Coronary artery (tissue), 2 donors: ENCODE measurements at places on chromosomes 6 and 20.

- peak; percentile 11 for DNase-seq
These were observed 105.4 kb downstream of the CD83 start for GRCh38 chr6:14222956-14223355.

DNA sequence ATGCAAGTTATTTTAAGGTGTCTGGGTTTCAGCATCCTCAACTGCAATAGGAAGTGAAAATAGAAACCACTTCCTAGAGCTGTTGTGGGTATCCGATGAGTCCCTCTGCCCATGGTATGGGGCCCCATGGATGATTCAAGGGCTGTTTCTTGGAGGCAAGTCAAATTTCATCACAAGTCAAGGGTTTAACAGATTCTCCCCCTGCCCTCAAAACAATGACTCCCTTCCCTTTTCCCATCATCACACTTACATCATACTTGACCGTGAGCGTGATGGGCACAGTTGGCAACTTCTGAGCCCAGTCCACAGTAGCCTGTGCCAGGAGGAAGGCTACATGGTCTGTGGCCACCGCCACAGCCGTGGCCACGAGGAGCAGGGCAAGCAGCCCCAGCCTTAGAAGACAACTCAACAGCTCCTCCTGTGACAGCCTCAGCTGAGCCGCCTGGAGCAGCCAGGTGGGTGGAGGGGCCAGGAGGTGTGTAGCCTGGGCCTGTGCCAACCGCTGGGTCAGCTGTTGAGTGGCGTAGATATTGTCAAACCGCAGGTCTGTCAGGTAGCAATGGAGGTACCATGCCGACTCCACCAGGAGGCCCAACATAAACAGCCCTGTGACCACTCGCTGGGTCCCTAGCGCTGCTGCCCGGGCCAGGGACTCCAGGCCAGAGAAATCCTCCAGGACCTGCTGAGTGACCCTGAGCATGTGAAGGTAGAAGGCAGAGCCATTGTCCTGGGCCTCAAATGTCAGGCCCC is 5.2 kb downstream of the OCSTAMP start:
- no peak for DNase-seq

DNA sequence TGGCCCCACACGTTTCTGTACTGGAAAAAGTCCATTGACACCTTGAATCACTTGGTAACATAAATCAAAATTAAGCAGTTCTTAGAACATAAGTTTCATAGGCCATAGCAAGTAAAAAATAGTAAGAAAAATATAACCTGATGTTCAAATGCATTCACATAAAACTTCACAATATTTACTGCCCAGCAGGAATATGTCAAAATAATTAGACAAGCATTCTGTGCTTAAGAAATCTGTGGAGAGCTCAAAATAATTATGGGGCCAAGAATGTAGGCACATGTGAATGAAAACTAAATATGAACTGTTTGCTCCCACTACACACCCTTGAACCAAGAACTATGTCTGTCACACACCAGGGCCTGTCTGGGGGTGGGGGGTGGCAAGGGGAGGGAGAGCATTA is 70.8 kb downstream of the IPCEF1 start:
- DNase-seq: no peak

DNA sequence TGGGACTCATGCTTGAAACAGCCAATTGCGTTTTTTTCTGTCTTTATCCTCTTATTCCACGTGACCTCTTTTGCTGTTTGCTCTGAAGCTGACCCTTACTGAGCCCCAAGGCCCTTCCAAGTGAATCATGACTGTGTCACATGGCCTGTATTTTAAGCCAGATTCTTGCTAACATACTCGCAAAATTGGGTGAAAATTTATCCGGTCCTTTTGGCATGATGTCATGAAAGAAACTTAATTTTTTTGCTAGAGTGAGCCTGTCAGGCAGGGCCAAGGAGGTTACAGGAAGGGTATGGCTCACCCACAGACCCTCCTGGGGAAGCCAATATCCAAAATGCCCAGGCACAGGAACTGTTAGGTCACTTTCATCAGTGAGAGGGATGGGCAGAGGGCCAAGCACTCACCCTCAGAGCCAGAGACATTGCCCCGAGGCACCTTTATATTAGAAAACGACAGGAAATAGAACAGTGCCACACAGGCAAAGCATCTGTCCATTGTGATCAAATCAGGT is 296.7 kb downstream of the CDH26 start:
- no peak for DNase-seq

DNA sequence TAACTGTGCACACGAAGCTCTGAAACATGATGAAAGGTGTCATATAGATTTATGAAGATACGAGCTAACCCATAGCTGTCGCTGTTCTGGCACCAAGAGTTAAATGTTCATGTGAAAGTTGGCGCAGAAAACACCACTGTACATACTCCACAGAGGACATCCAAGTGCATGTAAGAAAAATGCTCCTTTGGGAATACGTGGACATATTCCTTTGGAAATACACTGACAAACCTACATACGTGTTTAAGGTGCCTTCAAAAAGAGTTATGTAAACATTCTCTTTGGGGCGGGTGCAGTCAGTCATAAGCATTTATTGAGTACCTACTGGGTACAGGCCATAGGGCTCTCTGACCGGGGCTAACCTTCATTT is 723 bp upstream of the ARID1B start:
- DNase-seq: no peak

- DNase-seq: no peak
These were observed 1.2 kb downstream of the IFNGR1 start for GRCh38 chr6:137217801-137218472.

DNA sequence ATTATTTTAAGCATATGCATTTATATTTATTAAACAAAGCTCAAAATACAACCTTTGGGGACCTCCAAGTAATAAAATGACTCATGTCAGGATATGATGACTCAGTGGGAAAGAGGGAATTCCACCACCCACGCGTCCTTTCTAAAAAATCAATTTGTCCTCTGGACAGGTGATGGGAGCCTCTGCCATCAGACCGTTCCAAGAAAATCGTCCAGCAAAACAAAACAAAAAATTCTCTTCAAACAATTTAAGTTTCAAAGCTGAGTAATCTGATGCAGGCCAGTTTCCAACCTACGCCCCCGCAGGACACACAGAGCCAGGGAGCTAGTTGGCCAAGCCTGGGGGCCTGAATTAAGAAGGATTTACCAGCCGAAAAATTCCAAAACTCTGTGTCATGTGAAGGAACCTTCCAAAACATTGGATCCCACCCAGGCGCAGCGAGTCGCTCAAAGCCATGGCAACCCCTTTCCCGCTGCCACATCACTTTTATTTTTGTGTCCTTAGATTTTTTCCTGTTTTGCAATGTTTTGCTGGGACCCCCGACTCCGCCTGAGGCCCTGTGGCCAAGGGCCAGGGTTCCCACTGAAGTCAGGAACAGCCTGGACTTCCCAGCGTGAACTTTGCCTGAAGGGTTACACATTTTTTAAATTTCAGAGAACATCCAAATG is 95.3 kb downstream of the NFATC2 start:
- DNase-seq: peak; percentile 91

- DNase-seq: no peak
These were observed 147.8 kb downstream of the TBC1D7 start for GRCh38 chr6:13180538-13180937.

DNA sequence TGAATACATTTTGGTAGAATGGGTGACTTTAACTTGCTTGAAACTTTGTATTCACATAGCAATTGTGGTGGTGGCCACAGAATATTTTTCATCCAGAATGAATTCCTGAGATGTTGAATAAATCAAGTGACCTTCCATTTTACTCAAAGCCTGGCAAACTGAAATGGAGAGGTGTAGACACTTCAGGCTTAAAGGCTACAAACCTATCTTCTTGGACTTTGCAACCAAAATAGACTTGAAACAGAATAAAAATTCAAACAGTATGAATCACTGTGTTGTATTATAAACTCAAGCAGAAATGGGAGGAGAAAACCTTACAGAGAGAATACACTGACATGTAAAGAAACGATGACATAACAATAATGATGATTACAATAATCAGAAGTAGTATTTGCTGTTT is 371.6 kb downstream of the BCKDHB start:
- no peak for DNase-seq

DNA sequence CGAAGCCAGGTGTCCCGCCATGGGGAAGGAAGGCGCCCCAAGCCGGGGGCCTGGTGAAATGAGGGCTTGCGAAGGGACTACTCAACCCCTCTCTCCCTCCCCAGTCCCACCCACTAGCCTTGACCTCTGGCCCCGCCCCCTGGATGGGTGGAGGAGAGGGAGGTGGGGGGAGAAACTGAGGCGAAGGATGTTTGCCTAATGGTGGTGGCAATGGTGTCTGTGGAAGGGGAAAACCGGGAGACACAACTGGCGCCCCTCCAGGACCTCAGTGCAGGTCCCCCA is at the start of gene POU5F1:
POU5F1 (minus strand) TSS at position 83 of the 282 bp plus-strand sequence; CDS start at position 21, 62 bp downstream.
- no peak for DNase-seq

DNA sequence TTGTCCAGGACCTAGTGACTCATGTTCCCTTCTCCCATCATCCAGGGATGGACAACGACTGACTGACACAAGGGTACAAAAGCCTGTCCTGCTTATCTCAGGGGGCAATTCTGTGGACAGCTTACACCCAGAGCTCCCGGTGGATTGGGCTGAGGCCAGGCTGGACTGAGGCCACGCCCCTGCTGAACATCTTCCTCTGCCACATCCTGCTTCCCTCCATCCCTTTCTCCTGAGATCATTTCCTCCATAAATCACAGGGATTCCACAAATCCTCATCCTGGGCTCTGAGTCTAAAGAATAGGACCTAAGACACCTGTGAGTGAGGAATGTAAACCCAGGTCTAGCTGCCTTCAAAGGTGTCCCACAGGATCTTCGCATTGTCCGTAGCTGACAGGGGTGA is 30.4 kb upstream of the RNF24 start:
- DNase-seq: no peak

DNA sequence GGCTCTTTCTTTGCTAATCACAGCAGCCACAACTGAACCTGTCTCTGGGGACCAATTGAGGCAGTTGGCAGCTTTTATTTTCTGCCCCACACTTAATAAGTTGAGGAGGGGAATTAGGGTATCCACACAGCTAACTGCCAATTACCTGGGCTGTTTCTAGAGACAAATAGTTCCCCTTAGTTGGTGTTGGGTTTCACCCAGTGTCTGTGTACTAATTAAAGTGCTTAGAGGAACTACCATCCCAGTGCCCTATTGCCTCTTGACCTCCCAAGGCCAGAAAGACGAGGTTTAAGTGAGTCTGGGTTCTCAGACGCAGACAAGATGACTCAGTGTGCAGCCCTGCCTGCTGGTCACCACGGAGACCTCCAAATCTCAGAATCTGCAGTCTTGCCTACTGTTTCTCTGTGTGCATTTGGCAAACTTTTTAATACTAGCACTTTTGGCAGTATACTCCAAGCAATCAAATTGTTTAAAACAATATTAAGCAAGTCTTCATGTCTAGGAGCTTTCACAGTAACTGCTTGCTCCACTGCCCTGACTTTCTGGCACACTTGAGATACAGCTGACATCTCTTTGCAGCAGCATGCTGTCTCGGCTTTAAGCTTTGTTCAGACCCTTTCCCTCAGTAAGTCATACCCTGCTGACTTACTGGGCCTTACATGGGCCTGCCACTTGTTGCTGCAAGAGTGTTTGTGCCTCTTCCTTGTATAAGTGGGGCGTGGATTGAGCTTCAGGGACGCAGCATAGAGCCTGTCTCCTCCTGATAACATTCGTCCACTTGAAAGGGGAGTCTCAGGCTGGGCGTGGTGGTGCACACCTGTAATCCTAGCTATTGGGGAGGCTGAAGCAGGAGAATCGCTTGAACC is 31.9 kb downstream of the STK35 start:
- DNase-seq: no peak

DNA sequence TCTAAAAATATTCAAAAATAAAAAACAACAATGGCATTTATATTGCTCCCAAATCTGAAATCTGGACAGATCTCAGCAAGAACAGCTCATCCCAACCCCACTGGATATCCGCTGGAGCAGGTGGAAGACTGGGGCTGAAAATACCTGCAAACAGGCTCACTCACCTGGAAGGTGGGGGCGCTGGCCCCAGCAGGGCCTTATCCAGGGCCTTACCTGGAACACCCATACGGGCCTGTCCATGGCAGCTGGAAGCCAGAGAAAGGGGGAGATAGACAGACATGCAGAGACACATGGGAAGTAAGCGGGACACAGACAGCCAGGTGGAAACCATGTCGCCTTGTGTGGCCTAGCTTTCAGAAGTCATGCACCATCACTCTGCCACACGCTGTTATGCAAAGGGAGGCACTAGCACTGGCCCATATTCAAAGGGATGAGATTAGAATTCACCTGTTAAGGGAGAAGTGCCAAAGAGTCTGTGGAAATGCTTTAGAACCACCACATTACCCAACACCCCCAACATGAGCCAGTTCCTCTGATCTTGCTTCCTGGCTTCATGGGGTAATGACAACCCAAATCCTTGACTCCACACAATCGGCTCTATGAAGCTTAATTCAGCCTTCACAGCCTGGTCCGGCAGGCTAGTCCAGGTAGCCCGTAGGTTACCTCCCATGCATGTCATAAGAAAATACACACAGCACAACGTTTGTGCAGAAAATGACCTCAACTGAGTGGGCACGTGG is 99.0 kb upstream of the CDYL start:
- no peak for DNase-seq

DNA sequence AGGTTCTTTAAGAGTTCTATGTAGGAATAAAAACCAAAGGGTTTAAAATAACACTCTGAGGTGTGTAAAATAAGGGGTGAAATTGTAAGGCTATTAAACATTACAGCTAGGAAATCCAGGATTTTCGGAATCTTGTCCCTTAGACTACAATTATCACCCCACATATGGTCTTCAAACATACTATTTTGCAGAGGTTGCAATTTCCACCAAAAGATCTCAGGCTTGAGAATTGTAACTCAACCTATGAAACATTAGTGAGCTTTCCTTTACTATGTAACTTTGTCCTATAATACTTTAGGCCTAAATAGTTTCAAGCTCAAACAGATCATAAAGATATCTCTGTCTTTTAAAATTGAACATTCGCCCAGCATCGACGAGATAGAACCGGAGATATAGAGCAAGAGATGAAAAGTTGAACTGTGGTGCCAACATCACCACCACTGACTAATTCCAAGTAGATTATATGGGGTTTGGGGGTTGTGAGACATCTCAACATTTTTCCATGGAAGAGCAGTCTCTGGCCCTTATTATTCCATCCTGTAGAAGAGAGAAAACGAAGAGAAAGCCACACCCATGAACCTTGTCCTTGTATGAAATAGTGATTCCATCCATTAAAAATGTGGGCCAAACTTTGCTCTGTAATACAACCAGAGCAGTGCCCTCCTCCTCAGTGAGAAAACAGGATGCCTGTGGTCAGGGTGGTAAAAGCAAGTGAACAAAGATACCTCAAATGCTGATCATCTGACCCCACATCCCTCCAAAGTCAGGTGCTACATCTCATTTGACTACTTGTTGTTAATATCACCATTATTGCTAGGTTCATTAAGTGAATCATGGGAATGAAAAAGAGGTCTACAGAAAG is 284.5 kb upstream of the GJE1 start:
- no peak for DNase-seq

DNA sequence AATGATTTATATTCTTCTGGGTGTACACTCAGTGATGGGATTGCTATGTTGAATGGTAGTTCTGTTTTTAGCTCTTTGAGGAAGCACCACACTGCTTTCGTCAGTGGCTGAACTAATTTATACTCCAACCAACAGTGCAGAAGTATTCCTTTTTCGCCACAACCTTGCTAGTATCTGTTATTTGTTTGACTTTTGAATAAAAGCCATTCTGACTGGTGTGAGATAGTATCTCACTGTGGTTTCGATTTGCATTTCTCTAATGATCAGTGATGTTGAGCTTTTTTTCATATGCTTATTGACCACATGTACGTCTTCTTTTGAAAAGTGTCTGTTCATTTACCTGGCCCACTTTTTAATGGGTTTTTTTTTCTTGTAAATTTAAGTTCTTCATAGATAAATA is 583.8 kb upstream of the ARID1B start:
- DNase-seq: no peak

- no peak for DNase-seq
These were observed 180.2 kb upstream of the CCN2 start for GRCh38 chr6:132131351-132131750.

- no peak for DNase-seq
These were observed 10.0 kb downstream of the CDH4 start for GRCh38 chr20:61262036-61262435.
